WTC11 (cell line): ENCODE measurements at places on chromosomes 7 and 10.

DNA sequence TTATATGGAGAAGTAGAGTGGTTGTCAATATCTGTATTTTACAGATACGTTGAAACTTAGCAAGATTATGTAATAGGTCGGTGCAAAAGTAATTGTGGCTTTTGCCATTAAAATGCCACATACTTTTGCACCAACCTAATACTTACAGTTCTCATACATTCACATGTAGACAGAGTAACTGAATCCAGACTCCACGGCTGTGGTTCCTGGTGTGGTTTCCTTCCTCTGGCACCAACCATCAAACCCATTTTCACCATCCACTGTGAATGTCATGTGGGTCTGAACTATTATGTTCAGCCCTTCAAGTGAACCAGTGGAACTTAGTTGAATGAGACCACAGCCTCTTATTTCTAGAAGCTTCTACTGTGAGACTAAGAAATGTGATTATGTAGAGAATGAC lies 31.5 kb upstream of the SLIT1 start:
- DNase-seq, result no peak

GRCh38 chr7:128113839-128114238 lies 82.6 kb upstream of the LRRC4 start:
- no peak for DNase-seq

GRCh38 chr10:102581981-102582580 lies 62.2 kb upstream of the TRIM8 start:
- no peak for DNase-seq

GRCh38 chr7:92798517-92799249 lies 37.7 kb downstream of the CDK6 start:
- no peak for DNase-seq

GRCh38 chr10:121851786-121852185 lies 76.0 kb downstream of the ATE1 start:
- DNase-seq, result no peak

DNA sequence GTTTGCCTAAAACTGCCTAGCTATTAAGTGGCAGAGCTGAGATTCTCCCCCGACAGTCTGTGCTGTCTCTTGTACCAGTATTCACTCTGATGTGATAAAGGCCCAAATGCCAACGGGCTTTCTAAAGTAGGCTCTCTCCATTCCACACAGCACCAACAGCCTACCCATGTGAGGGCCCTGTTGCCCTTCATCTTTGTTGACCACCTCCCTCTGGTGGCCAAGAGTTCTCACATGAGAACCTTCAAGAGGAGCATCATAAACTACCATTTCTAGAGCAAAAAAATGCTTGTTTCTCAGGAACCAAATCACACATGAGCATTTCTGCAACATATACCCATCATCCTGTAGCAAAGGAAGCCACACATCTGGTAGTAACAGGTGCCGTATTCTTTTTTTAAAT lies 185.8 kb downstream of the GRM8 start:
- peak; percentile 36 for DNase-seq

DNA sequence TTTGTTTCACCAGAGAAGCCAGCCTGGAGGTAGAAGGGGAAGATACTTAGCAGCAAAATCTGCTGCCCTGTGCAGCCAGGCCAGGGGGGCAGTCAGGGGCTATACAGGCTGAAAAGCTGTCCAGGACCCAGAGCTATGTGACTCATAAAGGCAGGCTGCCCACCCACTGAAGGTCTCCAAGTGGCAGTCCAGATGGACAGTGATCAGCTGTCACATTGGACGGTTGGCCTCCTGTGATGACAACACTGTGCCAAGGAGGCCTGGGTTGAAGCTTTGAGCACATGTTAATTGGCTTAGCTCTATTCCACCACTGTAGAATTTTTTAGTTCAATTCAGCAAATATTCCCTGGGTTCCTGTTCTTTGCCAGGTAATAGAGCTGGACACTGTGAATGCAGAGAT lies 577.3 kb upstream of the GALNT17 start:
- no peak for DNase-seq

DNA sequence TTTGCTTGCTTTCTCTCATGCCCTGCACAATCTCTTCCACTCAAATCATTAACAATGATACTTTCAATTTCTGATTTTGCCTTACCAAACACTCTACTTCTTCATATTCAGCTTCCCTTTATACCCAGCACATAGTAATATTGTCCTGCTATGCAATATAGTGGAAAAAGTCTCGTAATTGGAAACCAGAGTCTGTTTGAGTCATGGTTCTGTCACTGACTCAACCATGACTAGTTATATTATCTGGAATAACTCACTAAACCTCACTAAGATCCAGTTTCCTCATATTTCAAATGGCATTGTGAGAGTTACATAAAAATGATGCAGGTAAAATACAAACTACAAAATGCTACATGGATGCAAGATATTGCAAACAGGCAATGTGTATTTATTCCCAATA lies 98.5 kb upstream of the LRRTM3 start:
- DNase-seq, result no peak

- peak; percentile 50 for DNase-seq
Observed at GRCh38 chr10:70459061-70459773, 17.7 kb upstream of the NODAL start.

DNA sequence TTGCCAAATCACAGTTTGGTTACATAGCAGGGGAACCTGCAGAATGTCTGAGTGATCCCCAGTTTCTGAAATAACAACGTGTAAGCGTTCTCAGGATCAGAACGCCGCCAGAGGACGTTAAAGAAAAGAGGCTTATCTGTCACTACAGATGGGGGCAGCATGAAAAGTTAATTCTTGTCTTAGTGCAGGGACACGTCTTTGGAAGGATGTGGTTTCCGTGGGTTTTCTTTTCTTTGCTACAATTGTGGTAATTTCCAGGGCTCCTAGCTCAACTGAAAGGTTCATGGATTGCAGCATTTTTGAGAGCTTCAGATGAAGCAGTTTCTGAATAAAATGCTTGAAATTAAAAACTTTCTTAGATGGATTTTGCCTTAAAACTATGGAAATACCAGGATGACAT lies 106.6 kb downstream of the PRKCQ start:
- DNase-seq, result no peak

DNA sequence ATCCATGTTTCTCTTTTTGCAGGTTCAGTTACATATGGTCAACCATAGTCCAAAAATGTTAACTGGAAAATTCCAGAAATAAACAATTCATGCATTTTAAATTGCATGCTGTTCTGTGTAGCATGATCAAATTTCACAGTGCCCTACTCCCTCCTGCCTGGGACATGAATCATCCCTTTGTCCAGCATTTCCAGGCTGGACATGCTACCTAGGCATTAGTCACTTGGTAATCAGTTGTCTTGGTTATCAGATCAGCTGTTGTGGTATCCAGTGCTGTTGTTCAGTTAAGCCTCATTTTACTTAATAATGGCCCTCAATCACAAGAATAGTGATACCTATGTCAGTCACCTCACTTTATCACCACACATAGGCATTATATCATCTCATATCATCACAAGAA lies 7.3 kb upstream of the PNLIP start:
- DNase-seq, result no peak

GRCh38 chr10:74153123-74153522 lies 2.1 kb downstream of the ADK start:
- DNase-seq, result no peak

GRCh38 chr10:33136271-33136670 lies 178.2 kb upstream of the ITGB1 start:
- no peak for DNase-seq

- no peak for DNase-seq
Observed at GRCh38 chr10:110216240-110216639, 8.8 kb downstream of the MXI1 start.

GRCh38 chr7:123208793-123209192 lies 9.0 kb upstream of the SLC13A1 start:
- DNase-seq, result no peak

DNA sequence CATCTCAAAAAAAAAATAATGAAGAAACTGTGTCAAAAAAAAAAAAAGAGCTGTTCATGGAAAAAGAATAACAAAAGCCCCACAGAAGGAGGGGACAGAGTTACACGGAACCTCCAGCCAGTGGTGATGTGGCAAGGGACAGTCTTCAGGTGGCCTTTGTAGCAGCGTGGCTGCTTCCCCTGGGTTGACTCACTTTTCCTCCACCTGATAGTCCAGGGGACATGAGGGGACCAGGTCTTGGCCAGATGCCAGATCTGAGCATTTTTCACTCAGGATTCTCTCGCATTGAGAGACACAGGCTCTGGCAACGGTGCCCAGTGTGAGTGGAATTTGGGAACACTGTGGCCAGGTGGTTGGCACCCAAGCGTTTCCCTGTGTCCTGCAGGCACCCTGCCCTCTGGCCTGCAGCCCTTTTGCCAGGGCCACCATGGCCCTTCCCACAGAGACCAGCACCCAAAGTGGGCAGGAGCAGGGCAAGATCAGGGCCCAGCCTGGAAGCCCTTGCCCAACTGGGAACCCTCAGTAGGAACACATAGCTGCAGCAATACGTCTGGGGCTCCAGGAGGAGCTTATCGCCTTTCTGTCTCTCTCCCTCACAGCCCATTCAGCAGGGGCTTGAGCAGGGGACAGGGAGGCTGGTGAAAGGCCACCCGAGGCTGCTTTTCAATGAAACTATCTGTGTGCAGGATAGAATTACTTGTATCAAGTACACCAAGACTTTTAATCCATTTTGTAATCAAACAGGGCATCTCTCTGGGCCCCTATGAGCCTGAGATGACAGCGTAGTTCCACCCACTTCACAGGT lies 159.1 kb downstream of the UBE2H start:
- no peak for DNase-seq

- DNase-seq, result no peak
Observed at GRCh38 chr10:33402220-33403073, 68.0 kb upstream of the NRP1 start.

DNA sequence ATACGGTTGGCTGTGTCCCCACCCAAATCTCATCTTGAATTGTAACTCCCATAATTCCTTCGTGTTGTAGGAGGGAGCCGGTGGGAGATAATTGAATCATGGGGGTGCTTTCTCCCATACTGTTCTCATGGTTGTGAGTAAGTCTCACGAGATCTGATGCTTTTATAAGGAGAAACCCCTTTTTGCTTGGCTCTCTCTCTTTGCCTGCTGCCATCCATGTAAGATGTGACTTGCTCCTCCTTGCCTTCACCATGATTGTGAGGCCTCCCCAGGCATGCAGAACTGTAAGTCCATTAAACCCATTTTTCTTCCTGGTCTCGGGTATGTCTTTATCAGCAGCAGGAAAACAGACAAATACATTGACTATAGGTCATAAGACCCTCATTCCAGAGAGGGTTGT lies 15.9 kb upstream of the ST8SIA6 start:
- DNase-seq, result no peak

DNA sequence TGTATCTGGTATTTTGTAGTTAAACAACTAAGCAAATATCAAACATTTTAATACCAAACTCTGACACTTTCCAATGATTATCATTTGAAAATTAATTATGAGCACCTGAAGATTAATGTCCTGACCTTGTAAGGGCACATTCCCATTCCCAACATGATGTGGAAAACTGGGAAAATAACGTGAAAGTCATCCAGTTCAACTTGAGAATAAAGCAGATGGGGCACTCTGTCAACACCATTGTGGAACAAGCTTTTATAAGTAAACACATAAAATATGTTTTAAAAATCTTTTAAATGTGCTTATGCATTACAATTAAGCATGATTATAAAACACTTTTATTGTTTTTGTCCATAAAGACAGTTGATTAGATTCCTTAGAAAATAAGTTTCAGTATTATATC lies 14.1 kb downstream of the STEAP2 start:
- no peak for DNase-seq

DNA sequence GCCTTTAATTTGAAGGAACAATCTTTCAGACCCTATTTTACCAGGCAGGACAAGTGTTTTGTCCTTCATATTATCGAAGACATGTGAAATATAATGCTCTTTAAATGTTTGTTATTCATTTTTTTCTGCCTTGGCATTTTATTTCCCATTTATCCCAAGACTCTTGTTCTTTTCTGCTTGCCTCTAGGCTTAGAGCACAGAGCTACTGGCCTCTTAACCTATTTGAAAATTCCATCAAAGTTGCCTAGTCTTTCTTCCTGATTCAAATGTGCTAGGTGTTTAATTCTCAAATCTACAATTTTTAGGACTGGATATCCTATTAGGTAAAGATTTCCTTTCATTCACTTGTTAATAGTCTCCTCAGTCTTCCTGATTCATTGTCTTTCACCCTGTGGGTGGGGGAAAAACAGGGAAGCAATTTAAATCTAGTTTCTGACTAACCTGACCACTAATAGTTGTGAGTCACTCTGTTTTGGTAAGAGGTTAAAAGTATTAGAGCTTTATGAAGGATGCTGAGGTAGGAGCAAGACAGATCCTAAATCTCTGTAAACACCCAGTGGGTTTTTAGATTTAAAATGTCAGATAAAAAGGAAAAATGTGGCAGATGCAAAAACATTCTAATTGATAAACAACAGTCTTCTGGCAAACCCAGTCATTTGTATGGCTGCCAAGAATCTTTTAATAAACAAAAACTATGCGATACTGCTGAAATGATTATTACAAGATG lies 1.5 kb downstream of the LIPK start:
- DNase-seq, result no peak

DNA sequence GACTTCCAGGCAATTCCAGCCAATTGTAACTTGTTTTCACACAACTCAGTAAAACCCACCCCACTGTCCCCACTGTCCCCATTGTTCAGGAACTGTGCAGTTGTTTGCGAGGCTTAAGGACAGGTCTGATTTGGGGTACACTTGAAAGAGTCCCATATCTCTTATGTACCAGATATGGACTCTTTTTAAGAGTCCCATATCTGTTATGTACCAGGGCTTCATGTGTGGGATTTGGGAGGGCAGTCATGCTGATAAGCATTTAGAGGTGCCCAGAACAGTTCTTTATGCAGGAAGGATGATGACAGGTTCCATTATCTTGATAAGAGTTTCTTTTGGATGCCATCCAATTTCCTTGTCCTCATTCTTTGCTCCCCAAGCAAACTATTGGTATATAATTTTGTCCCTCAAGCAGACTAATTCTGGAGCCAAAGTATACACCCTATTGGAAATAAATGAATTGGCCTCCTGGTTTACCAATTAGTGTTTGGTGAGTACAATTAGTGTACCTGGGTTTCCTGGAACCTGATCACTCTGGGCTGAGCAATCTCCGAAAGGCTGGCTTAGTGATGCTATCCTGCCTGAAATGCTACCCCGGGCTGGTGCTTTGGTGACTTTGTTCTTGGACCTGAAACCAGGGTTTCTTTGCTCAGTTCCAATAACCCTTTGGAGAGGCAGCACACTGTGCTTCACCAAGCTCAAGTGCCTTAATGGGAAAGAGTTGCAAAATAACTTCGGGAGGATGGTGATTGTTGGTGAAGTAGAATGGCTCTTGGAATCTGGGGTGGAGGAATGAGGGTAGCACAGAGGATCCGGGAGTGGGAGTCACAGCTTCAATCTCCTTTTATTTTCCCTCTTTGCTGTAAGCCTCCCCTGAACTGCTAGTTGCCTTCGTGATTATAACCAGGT lies 6.2 kb upstream of the DMBT1 start:
- DNase-seq, result no peak

GRCh38 chr10:13812804-13813203 lies 226.0 kb downstream of the PRPF18 start:
- DNase-seq, result no peak

- peak; percentile 83 for DNase-seq
Observed at GRCh38 chr10:89644967-89645741, at the start of gene PANK1. Gene PANK1 (minus strand): TSS chr10:89645242. CDS start chr10:89644891, 351 bp downstream.

GRCh38 chr7:43265139-43265538 lies 152.7 kb downstream of the HECW1 start:
- no peak for DNase-seq

- no peak for DNase-seq
Observed at GRCh38 chr10:67696029-67696428, at the start of gene CTNNA3. Gene CTNNA3 (minus strand): TSS chr10:67696195.

GRCh38 chr10:119208553-119208940 lies 1.2 kb downstream of the GRK5 start:
- no peak for DNase-seq

GRCh38 chr7:88009651-88010050 lies 75.6 kb downstream of the ADAM22 start:
- no peak for DNase-seq

GRCh38 chr7:78863281-78863680 lies 590.2 kb downstream of the MAGI2 start:
- DNase-seq, result no peak
